ENCODE measurements at places on chromosomes 11 and 22. TPM values are rescaled to one million over a fixed set of nuclear protein-coding genes. Genes with fewer than 3 reads are reported as not detected.

DNA sequence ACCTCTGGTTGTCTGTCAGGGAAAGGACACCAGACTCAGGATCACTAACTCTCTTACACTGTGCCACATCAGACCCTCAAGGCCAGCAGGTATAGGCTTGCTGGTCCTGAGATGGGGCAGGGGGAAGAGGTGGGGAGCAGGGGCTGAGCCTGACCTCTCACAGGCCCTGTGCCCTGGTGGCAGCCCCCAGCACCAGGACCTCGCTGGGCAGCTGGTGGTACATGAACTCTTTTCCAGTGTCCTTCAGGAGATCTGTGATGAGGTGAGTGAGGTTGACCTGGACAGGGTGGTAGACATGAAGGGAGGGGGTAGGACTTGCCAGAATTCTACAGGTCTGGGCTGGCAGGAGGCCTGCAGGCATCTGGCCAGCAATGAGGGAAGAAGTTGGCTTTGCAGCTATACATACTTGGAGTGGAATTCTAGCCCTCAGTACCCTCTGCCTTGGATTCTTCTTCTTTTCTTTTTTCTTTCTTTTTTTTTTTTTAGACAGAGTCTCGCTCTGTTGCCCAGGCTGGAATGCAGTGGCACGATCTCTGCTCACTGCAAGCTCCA, 1.4 kb downstream of the NUDT22 start:
- DNase-seq, result no peak

- no peak for DNase-seq
Measured at GRCh38 chr22:49753276-49753890, 74.3 kb downstream of the BRD1 start.

DNA sequence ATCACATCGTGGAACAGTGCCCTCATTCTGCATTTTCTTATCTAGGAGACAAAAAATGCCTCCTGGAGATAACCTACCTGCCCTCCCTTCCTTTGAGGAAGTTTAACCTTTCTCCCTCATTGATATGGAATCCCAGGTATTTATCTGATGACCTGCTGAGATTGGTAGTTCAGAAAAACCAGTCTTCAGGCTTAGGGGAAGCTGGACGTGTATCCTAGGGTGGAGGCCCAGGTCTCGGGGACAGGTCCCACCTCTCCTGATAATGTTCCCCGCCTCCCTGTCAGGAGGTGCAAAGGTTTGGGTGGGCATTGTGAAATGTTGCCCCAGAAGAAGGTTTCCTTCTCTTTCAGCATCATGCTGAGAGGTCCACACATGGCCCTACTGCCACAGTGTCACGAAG, 186.9 kb upstream of the NAV2 start:
- no peak for DNase-seq

The TPH1 gene
- 0.41 TPM for total RNA-seq

DNA sequence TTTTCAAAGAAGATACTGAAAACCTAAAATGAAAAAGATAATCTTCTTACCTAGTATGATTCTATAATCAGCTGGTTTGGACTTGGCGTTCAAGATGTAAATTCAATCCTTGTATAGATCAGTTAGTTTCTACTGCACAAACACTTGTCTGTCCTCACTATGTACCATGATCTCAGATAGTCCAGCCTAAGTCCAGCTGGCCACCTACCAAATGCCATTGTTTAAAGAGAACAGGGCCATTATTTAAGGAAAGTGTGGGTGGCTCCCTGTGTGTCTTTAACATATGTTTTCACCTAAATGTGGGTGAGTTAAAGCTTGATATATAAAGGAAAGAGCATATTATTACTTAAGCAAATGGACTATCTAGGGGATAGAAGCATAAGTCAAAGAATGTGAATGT, 38.6 kb downstream of the BLID start:
- DNase-seq, result no peak

DNA sequence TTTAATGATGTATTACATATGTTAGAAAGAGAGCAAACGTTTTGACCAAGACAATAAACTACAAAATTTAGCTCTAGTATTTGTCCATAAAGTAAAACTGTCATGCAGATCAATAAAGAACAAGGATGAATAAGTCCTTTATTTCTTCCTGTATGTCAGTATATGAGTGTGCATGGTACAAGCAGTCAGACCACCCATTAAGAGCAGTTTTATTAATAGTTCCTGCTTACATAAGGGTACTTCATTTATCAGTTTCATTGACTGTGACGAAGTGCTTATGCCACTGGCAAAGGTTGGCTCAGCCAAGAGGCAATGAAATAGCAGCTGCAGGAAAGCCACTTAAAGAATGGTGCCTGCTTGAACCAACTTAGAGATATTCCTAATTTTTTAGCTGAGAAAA, 913.0 kb upstream of the CNTN5 start:
- DNase-seq, result no peak

DNA sequence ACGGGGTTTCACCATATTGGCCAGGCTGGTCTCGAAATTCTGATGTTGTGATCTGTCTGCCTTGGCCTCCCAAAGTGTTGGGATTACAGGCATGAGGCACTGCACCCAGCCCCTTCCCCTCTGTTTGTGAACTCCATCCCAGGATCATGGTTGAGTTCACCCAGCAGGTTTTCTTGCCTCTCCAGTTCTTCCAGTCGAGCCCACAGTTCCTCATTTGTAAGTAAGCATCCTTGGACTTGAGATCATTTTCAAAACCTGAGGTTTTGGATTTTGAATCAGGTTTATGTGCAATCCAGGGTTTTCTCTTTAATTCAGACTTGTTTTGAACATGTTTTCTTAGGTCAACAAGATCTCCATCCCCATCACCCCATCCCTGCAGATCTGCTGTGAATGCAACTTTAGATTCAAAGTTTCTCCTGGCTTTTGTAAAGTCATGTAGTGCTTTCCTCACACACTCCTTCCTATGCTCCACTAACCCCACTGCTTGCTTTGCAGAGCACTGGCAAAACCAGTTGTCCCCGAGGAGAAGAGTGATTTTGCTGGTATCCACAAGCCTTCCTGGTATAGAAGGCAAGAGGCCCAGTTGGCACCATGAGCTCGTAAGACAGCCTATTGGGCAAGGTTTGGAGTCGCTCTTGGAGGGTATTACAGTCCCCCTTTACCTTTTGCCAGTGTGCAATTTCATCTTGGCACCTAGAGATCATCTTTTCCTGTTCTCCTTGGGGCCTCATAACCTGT, 14.7 kb upstream of the VPREB1 start:
- no peak for DNase-seq

The COMT gene
- total RNA-seq, result 56.0 TPM

The LRRC56 gene
- 3.6 TPM for total RNA-seq

The MUC2 gene
- total RNA-seq, result not detected

GRCh38 chr11:57116654-57117053, 65.1 kb upstream of the LRRC55 start:
- no peak for DNase-seq

- no peak for DNase-seq
Measured at GRCh38 chr11:24422376-24422775, 74.5 kb upstream of the LUZP2 start.

The KRTAP5-10 gene
- total RNA-seq, result not detected

DNA sequence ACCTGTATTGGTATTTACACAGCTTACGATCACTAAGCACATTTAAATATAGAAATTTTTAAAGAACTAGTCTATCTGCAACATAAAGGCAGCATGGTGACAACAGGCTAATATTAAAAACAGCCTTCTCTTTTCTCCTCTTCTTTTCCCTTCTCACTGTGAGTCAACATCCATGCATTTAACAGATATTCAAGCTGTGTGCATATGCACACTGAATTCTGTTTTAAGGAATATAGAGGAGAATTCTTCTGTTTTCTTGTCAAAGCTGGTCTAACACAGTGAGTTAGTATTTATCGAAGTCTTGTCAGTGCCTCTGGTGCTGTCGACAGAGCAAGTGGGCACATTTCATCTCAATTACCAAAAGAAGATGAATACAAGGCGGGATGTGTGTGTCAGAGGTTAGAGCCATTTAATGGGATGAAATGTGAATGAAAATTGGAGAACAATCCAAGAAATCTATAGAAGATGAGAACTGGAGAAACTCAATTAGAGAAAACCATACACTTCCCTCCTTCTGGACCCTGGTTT, 282.3 kb downstream of the FAT3 start:
- DNase-seq, result no peak

DNA sequence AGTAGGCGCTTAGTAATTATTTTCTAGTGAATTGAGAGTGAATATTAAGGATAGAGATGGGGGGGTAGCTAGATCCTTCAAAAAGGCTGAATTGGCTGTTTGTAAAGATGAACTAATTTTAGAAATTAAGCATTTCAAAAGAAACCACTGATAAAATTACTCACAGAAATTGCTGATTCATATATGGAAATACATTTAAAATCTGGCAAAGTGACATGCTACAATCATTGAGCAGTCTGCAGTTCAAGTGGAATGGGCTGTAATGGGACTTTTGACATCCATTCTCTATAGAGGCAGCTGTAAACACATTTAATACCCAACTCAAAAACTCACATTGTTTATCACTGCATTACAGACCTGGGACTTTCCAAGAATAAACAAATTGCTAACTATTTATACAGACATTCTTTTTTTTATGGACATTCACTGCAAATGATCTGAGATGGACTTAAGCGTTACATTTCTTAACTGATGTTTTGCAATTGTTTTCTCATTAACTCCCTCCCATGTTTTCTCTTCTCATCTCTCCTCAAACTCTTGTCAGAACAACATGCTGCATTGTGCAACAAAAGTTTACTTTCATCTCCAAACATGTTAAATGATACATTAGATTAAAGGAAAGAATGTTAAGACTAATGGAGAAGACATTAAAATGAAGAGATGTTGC, 42.1 kb upstream of the MMP7 start:
- DNase-seq, result no peak

The PGA5 gene
- not detected for total RNA-seq

- DNase-seq, result no peak
Measured at GRCh38 chr11:106101819-106102218, 24.4 kb downstream of the AASDHPPT start.

The NLRP10 gene
- not detected for total RNA-seq

GRCh38 chr11:44743959-44744557, 17.3 kb downstream of the TSPAN18 start:
- DNase-seq, result no peak

DNA sequence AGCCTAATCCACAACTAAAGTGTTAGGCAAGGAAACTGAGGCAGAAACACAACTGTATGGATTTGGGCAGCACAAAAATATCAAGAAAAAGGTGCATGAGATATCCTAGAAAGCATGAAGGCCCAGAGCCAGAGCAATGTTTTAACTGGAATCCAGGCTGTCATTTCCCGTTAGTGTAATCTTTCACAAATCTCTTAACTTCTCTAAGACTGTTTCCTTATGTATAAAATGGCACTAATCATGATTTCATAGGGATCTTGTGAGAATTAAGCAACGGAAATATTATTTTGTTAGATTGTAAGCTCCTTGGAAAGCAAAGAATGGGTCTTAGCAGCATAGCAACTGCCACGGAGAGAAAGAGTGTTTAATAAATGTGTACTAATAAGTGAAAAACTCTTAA, 14.7 kb upstream of the SYTL2 start:
- no peak for DNase-seq

- no peak for DNase-seq
Measured at GRCh38 chr11:125165843-125166763, 1.6 kb downstream of the PKNOX2 start.

DNA sequence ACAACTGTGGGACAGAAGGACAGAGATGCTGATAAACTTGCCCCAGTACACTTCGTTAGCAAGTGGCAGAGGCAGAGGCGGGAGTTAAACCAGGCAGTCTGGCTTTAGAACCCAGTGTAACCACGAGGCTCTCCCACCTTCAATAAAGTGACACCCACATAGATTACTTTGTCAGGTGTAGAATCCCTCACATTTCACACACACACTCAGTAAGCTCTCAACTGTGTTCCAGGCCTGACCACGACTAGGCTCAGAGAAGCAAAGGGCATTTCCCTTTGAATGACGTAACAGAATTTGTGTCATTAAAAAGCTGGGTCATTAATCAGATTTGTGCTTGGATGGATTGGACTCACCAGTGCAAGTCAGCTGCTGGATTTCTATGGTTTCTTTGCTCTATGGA, 118.3 kb upstream of the RCN1 start:
- DNase-seq, result no peak

- no peak for DNase-seq
Measured at GRCh38 chr22:30732426-30732825, 37.8 kb downstream of the OSBP2 start.

- peak; percentile 75 for DNase-seq
Measured at GRCh38 chr22:36977401-36977861, 41.8 kb downstream of the TST start.

DNA sequence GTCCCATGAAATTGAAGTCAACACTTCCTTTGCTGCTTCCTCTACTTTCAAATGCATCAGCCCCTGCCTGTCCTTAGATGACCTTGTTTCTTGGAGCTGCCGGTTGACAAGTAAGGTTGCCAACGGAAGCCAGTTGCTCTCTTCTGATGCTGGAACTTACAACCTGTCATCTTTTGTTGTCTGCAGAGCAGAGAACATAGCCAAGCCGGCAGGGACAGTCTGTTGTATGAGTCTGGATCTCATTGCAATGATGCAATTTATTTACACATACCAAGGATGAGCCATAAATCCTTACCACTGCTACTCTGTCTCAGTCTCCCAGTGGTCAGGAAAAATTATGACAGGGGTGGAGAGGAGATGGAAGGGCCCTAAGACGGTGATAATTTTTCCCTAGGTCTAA, 151.4 kb downstream of the BLID start:
- peak; percentile 11 for DNase-seq

- DNase-seq, result no peak
Measured at GRCh38 chr11:133833898-133834681, 11.2 kb downstream of the SPATA19 start.

The TTC17 gene
- 85.7 TPM for total RNA-seq
